ELF-1 (cell line): ENCODE measurements at places on chromosomes 7 and 10.
A peak's percentile ranks its signal among the peaks of the same experiment; 100 is the strongest.

GRCh38 chr7:45588466-45588865 is 14.3 kb downstream of the ADCY1 start:
- DNase-seq = no peak

- DNase-seq = no peak
Observed at GRCh38 chr10:55160655-55161283, 359.7 kb upstream of the PCDH15 start.

DNA sequence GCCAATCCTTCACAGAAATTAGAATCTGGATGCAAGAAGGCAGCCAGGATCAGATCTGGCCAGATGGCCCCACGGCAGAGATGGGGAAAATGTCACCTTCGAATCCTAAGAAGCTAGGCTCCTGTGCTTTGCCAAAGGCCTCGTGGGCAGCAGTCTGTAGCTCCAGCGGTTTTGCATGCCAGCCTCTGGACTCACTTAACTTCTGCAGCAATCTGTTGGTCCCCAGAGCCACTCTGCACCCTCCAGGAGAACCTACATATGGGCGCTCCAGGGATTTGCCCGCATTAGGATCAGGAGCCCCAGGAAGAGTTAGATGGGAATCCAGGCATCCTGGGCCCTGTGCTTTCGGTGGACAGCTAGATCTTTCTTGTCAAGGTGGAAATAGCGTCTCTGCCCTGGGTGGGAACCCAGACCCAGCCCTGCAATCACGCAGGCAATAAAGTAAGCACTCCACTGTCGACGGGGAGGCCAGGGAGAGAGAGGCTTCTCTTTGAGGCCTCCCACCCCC is 10.1 kb upstream of the HOXA13 start:
- DNase-seq = no peak

GRCh38 chr10:130438861-130439260 is 302.7 kb downstream of the GLRX3 start:
- DNase-seq = no peak

DNA sequence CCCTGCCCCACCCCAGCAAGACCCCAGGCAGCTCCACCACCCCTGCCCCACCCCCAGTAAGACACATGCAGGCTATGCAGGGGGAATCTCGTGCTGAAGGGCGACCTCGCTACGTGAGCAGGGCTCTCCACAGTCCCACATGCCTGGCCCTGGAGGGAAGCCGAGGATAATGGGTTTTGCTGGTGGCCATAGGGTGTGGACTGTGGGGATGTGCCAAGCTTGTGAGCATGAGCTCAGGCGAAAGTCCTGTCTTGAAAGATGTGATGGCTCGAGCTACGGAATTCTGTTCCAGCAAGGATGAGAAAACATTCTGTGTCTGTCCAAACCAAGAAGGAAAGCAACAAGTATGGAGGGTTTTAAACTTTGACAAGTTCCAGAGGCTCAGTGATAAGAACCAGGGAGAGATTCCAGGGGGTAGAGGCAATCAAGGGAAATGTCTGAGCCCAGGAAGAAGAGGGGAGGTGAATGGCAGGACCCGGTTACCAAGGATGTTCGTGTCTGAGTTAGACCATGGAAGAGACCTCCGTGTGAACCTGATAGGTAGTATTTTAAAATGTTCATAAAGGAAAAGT is 63.1 kb downstream of the PYROXD2 start:
- peak; percentile 30 for DNase-seq
